ENCODE measurements at places on chromosomes 7 and 10. TPM values are rescaled to one million over a fixed set of nuclear protein-coding genes. Genes with fewer than 3 reads are reported as not detected.
A peak's percentile ranks its signal among the peaks of the same experiment; 100 is the strongest.

DNA sequence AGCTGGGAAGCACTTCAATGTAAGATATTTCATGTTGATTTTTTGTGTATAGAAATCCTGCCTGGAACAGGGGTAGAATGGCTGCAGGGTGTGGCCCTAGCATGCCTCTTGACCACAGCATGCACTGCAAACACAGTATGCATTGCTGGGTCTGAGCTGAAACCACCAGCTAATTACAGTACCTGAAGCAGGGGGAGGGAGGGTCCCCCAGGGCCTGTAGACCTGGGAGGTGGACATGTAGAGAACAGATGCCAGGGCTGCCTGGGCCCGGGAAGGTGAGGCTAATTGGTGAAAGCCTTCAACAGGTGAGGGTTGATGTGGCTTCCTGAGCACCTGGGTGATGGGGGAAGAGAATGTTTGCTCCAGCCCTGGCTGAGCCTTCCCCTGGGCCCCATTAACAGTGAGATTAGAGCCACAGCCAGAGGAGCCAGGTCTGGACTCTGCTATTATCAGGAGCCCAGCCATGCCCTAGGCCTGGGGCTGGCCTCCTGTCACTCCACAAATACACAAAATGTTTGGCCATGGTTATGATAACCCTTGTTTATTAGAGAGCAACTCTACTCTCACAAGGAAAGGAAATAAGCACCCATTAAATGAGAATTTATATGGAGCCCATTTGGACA is 83.3 kb downstream of the PLXNA4 start:
- no peak overlapping the region for H3K27ac ChIP-seq
- no peak overlapping the region for H3K4me3 ChIP-seq
- no peak for DNase-seq
- H3K36me3 ChIP-seq, result no peaks in the 10 kb centered on the region
- no peaks in the 10 kb centered on the region for H3K4me1 ChIP-seq

DNA sequence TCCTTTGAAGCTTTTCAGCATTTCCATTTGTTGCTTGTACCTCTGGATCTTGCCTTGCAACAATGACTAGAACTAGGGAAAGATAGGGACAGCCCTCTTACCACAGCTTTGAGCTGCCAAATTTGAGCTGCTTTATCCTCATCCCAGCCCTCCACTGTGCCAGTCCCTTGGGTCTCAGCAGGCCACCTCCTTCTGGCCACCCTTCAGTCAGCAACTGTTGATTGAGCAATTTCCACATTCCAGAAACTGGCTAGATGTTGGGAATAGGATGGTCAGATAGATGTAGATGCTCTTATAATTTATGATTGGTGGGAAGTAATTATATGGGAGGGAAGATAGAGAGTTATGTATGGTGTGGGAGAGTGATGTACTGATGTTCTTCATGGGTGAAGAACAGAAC is 100.1 kb downstream of the ST7 start:
- DNase-seq, result no peak
- no peaks in the 10 kb centered on the region for H3K36me3 ChIP-seq
- H3K4me1 ChIP-seq, result no peaks in the 10 kb centered on the region
- H3K27me3 ChIP-seq, result no peaks in the 10 kb centered on the region
- no peak overlapping the region for H3K27ac ChIP-seq
- H3K4me3 ChIP-seq, result no peak overlapping the region

GRCh38 chr10:58781873-58782488 is 269.3 kb downstream of the BICC1 start:
- peaks cover 5% of the 10 kb centered on the region for H3K4me1 ChIP-seq
- H3K27ac ChIP-seq, result no peak overlapping the region
- no peaks in the 10 kb centered on the region for H3K27me3 ChIP-seq
- peak; percentile 63 for DNase-seq
- no peak overlapping the region for H3K4me3 ChIP-seq

GRCh38 chr7:200290-200689 is 7.9 kb downstream of the FAM20C start:
- DNase-seq, result no peak
- H3K27me3 ChIP-seq, result no peaks in the 10 kb centered on the region
- peaks cover 14% of the 10 kb centered on the region for H3K4me1 ChIP-seq
- H3K27ac ChIP-seq, result no peak overlapping the region
- no peaks in the 10 kb centered on the region for H3K36me3 ChIP-seq

DNA sequence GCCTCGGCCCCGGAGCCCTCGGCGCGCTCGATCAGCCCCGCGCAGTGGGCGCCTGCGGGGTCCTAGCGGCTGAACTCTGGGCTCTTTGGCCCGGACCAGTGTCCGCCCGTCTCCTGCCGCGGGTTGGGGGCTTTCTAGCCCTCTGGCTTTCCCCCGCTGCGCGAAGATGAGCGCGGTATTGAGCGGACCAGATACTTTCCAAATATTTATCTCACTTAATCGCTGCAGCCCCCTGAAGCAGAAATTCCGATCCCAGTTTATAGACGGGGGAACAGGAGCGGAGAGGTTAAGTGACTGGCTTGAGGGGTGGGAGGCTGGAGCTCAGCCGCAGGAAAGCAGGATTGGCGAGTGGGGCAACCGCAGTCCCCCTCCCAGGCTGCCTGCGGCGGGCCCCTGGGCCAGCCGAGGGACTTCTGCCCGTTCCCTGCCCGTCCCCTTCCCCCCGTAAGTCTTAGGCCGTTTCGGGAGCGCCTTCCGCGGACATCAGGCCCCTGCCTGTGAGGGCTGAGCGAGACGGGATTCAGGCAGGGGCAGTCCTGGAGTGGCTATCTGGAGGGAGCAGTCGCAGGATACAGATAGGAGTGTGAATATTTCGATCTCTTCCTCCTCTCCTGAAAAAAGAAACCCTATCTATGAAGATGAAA is 565 bp downstream of the STRIP2 start:
- peak overlapping the region; percentile 82 for H3K4me3 ChIP-seq
- H3K27me3 ChIP-seq, result peaks cover 50% of the 10 kb centered on the region
- no peaks in the 10 kb centered on the region for H3K36me3 ChIP-seq

ANTXRL gene
- not detected for total RNA-seq

DNA sequence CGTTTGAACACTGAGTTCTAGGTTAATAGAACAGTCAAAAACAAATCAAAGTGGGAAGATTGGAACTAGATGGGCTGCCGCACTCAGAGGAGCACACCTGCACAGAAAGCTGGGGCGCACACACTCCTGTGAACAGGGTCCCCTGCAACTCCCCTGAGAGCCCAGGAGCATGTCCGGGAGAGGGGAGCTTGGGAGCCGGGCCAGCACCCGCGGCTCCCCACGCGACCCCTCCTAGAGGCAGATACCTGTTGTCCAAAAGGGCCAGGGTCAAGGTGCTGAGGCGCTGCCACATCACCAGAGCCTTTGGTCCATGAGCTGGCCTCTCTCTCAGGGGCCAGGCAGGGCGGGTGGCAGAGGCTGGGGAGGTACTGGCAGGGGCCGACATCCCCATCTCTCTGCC is 5.6 kb downstream of the NKX6-2 start:
- H3K4me3 ChIP-seq, result no peak overlapping the region
- H3K4me1 ChIP-seq, result peaks cover 7% of the 10 kb centered on the region
- no peak for DNase-seq
- peaks cover 83% of the 10 kb centered on the region for H3K36me3 ChIP-seq
